ENCODE measurements at places on chromosomes 7 and 10. TPM values are rescaled to one million over a fixed set of nuclear protein-coding genes. Genes with fewer than 3 reads are reported as not detected.

DNA sequence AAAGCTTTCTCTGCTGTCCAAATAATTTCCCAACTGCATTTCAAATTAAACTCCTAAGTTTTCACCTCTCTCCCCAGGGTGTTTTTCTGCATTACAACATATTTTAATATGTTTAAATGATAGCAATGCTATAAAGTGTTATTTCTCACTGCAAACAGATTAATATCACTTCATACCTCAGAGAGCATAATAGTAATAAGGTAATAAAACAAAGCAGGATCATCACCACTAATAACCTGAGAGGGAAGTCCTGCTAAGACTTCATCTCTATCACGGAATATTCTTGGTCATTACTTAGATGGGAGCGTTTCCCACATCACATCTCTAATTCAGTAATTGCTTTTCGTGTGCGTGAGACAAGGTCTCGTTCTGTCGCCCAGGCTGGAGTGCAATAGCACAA, 168.8 kb downstream of the PARD3 start:
- H3K36me3 ChIP-seq = no peaks in the 10 kb centered on the region
- H3K27ac ChIP-seq = no peak overlapping the region

GRCh38 chr10:110395350-110396283, 90.9 kb upstream of the SMNDC1 start:
- H3K27ac ChIP-seq = peak overlapping the region; percentile 100
- H3K27me3 ChIP-seq = no peaks in the 10 kb centered on the region
- H3K4me3 ChIP-seq = no peak overlapping the region
- H3K36me3 ChIP-seq = no peaks in the 10 kb centered on the region
- H3K4me1 ChIP-seq = peaks cover 66% of the 10 kb centered on the region
- DNase-seq = peak; percentile 97

DNA sequence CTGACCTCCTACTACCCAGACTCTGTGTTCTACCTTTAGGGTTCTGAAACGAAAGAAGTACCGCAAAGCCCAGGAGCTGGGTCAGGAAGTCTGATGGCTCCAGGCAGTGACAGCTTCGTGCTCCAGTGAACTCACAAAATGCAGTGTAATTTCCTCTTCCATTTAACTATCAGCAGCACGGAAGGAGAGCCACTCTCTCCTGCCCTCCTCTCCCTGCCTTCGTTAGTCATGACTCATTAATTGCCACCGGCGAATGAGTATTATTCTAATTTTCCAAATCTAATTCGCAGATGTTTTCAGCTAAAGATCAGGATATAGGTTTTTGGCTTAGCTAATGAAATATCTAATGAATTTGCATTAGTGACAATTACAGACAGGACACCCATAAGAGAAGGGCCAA, 1262.0 kb downstream of the TYW1 start:
- H3K27me3 ChIP-seq = no peaks in the 10 kb centered on the region
- no peaks in the 10 kb centered on the region for H3K4me1 ChIP-seq
- no peaks in the 10 kb centered on the region for H3K36me3 ChIP-seq
- no peak overlapping the region for H3K4me3 ChIP-seq
- no peak overlapping the region for H3K27ac ChIP-seq

GRCh38 chr7:4472728-4473127, 209.4 kb upstream of the FOXK1 start:
- H3K27ac ChIP-seq = no peak overlapping the region
- no peaks in the 10 kb centered on the region for H3K4me1 ChIP-seq
- H3K4me3 ChIP-seq = no peak overlapping the region
- H3K36me3 ChIP-seq = no peaks in the 10 kb centered on the region
- H3K27me3 ChIP-seq = peaks cover 48% of the 10 kb centered on the region
- DNase-seq = no peak

FAM131B gene
- 0.80 TPM for total RNA-seq

- H3K27ac ChIP-seq = no peak overlapping the region
- H3K36me3 ChIP-seq = no peaks in the 10 kb centered on the region
- H3K4me1 ChIP-seq = no peaks in the 10 kb centered on the region
- no peak overlapping the region for H3K4me3 ChIP-seq
- DNase-seq = peak; percentile 56
These were observed 21.0 kb upstream of the EPC1 start for GRCh38 chr10:32367793-32368453.

GRCh38 chr10:126910798-126911197, 5.6 kb downstream of the DOCK1 start:
- H3K27me3 ChIP-seq = no peaks in the 10 kb centered on the region
- DNase-seq = no peak
- no peaks in the 10 kb centered on the region for H3K36me3 ChIP-seq
- no peak overlapping the region for H3K27ac ChIP-seq
- no peaks in the 10 kb centered on the region for H3K4me1 ChIP-seq

MMD2 gene
- not detected for total RNA-seq

CRTAC1 gene
- not detected for total RNA-seq

DNA sequence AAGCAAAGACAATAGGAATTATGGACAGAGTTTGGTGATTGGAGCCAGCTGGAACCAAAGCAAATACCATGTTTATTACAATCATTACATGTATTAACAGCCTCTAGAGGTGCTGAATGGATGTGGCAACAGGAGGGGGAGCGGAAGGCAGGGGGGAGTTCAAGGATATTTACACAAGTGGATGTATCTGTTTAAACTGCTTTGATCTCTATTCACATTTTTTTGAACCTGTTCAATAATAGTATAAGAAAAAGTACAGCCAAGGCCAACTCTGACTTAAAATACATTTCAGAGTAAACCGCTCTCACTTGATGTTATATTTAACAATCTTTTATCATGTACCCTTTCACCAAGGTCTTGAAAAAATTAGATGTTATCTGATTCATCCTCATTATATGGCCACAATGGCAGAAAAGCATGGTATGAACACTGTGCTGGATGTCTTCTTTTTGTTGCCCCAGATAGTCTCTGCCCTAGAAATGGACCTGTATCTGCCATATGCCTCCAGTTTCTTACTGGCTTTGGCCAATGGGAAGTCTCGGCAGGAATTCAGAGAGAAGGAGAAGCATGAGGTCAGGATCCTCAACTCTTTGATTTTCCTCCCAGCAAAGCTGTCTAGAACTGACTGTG, 88.2 kb upstream of the FAM133B start:
- no peak for DNase-seq
- no peak overlapping the region for H3K4me3 ChIP-seq
- H3K36me3 ChIP-seq = no peaks in the 10 kb centered on the region
- H3K27ac ChIP-seq = no peak overlapping the region
- H3K27me3 ChIP-seq = no peaks in the 10 kb centered on the region
